ENCODE measurements at places on chromosomes 4 and X.

DNA sequence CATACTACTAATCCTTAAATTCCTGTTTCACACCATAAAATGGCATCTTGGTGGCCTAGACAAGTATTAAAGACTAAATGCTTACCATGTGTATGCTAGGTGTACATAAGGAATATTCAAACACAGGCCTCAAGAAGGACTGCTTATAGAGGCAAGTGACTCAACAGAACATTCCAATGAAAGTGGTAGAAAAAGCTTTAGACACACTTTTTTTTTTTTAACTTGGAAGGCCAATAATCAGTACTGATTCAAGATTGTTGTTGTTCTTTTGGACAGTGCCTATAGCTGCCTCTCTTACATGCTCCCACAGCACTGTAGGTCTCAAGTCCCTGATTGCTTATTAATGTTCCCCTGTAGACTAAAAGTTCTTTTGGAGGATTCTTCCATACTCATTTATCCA lies 77.6 kb downstream of the FBXL5 start:
- DNase-seq, result no peak

DNA sequence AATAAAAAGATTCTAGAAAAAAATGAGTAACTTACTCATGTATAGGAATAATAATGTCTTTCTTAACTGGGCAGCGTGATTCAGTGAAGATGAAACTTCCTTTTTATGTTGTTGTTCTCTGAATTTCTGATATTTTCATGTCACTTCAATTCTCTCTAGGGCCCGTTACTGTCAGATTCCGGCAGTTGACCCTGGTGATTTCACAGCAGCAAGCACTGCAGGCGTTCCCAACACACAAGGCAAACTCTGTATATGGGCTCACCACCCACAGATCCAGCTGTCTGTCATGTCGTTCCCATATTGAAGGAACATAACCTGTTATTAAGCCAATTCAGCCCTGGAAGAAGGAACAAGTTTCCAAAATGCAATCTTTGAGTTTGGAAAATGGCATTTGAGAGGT lies 288.3 kb upstream of the GALNTL6 start:
- DNase-seq, result no peak

- no peak for DNase-seq
Measured at GRCh38 chr4:26162101-26162500, 158.7 kb upstream of the RBPJ start.

- no peak for DNase-seq
Measured at GRCh38 chr4:159504684-159505083, 401.8 kb downstream of the RAPGEF2 start.

DNA sequence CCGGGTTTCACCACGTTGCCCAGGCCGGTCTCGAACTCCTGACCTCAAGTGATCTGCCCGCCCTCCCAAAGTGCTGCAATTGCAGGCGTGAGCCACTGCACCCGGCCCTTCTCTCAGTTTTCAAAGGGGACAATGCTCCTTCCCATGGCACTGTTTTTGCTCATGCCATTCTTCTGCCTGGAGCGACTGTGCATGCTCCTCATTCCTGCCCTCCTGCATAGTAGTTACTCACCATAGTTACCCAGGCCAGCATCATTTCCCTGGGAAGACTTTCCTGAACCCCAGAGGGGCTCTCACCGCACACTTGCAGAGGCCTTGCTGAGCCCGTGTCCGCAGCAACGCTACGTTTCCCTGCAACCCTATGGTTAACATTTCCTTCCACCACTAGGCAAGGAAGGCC lies 3.3 kb upstream of the CXCL9 start:
- no peak for DNase-seq

GRCh38 chr4:24000470-24000831 lies 110.6 kb upstream of the PPARGC1A start:
- DNase-seq, result no peak

DNA sequence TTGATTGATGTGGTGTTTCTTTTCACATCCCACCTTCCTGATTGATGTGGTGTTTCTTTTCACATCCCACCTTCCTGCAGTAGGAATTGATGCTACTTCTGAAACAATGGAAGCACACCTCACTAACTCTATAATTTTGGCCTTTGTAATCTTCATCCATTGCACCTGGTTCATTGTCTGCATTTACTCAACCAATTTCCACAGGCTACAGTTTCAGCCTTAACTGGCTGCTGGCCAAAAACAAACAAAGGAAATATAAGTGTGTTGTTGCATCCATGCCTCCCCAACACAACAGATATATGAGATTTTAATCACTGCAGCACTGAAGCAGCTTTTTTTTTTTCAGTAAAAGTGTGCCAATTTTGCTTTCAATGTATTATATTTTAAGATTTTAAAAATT lies 867.6 kb upstream of the PCDH7 start:
- peak; percentile 63 for DNase-seq

- no peak for DNase-seq
Measured at GRCh38 chr4:89301902-89302301, 5.7 kb downstream of the GPRIN3 start.

DNA sequence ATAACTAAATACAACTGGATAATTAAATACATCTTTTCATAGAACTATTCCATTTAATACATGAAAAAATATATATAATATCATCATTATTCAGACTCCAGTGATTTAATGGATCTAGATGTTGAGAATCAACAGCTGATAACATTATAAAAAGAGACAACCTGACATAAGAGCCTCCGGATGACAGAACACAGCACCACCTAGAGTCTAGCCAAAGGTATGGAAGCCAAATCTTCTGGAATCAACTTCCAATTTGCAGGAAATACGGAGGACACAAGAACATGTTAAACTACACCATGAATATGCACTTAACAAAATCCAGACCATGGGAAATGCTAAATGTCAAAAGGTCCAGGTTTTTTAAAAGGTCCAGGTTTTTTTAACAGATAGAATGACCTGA lies 55.0 kb downstream of the LRBA start:
- peak; percentile 21 for DNase-seq

GRCh38 chr4:174317531-174317930 lies 33.8 kb downstream of the CEP44 start:
- DNase-seq, result peak; percentile 57

DNA sequence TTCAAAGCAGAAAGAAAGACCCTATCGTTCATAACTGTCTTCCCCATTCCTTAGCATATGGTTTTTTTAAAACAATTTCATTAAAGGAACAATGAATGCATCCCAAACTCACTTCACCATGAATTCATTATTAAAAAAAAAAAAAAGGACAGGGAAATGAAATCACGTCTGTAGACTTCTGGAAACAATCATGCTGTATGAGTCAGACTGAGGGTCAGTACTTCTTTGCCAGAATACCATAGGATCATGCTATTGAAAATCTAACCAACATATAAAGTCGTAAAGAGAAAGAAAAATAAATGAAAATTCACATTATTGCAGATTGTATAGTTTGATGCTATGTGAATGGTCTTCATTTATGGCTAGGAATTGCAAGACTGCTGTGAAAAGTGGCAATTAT lies 144.4 kb downstream of the PCDH18 start:
- no peak for DNase-seq

GRCh38 chr4:113349430-113349829 lies 300.0 kb downstream of the ANK2 start:
- DNase-seq, result no peak

- no peak for DNase-seq
Measured at GRCh38 chr4:138992676-138993075, 22.9 kb upstream of the NOCT start.

DNA sequence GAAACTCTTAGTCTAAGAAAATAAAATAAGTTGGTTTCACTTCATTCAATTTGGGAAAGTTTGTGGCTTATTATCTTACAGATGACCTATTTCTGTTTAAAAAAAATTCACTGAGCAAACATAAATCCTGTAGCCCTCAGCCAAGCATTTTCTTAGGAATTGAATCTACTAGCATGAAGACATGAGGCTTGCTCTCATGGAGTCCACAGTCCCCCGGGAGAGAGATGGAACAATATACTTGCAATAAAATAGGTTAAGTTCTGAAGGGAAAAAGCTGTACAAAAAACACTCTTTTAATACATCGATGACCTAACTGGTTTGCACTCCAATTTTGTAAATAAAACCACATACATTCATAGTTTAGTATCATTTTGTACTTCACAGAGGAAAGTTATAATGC lies 642.6 kb upstream of the FAM241A start:
- no peak for DNase-seq

DNA sequence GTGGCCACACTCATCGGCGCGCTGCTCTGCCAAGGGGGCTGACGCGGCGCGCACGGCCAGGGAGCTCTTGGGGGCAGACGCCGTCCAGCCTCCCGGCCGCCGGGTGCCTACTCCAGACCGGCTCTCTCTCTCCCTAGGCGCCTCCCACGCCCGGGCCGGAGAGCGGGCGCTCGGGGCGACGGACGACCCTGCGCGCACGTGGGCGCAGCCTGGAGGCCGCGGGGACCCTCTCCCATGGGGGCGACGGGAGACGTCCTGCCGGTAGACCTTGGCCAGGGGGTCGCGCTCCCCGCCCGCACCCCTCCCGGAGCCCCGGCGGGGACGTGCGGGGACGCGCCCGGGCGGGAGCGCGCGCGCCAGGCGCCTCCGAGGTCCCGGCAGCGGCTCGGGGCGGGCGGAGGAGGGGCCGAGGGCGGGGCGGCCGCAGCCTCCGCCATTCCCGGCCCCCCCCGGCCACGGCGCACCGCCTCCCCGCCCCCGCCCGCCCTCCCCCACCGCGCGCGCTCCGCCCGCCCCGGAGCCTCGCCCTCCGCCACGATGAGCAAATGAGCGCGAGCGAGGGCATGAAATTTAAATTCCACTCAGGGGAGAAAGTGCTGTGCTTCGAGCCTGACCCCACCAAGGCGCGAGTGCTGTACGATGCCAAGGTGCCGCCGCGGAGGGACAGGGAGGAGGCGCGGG lies at the start of gene MSL3:
TSS of gene MSL3 (plus strand) at position 519 of the 681 bp plus-strand sequence. CDS start at position 546, 27 bp downstream.
- DNase-seq, result peak; percentile 17

DNA sequence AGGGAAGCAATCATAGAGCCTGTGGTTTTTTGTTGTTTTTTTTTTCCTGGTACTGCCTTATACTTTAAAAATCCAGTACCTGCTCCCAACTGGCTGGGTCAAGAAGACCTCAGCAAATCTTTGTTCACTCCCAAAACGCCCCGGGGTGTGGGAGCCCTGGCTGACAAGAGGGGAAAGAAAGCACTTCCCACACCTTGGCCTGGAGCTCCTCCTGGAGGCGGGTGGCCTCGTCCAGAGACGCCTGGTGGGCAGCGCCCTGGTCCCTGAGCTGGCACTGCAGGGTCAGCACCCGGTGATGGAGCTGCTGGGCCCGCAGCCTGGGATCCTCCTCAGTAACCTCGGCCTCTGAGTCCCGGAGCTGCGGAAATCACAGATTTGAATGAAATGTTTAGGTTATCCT lies 38.2 kb downstream of the C4orf50 start:
- DNase-seq, result peak; percentile 39

DNA sequence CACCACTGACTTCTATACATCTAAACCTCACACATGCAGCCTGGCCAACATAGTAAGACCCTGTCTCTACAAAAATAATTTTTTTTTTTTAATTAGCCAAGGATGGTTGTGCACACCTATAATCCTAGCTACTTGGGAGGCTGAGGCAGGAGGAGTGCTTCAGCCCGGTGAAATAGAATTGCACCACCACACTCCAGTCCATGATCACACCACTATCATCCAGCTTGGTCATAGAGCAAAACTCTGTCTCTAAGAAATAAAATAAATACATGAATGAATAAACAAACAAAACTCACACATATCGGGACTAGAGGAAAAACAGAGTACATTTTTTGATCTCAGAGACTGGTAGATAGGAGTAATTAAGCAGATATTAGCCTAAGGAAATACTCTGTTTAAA lies 66.6 kb upstream of the PDE5A start:
- DNase-seq, result no peak

DNA sequence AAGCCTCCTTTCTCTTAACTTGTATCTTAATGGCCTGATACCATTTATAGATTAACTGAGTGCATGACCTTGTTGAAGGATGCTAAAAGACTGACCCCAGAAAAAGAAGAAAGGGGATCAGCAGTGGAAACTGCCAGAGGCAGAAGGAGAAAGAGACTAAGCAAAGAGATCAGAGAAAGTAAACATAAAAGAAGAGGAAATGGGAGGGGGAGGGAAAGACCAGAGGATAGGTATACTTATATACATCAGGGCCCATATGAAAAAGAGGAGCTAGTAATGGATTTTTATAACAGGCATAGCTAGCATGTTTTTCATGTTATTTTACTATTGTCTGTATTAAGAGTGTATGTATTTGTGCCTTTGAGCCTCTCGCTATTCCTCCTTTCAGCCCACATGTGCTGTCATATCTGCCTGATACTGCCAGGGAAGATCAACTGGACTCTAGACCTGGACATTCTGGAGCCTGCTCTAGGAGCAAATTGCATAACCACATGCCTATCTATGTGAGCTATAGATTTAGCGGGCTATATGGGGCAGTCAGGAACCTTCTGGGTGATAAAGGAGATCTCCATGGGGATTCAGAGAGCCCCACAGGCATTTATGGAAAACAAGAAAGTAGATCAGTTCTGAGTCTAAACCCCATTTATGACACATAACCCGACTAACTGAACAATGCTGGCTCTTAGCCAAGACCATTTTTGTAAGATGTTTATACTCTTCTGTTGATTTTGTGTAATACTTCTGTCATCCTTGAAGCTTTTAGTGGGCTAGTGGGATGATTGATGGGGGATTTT lies 13.4 kb upstream of the SNX12 start:
- DNase-seq, result no peak

DNA sequence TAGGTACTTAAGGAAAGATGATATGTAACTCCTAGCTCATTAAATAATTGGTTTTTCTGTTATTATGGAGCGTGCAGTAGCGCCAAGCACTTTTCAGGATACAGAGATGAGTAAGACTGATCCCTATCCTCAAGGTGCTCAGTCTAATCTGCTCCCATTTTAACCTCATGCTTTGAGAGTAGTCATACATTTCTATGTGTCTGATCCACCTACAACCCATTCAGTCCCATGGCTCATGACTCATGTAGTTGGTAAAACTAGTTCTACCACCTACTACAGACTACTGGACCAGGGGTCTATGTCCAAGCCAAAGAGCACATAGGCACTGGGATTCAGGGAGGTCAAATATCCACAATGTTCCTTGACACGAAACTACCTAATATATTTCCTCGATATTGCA lies 60.8 kb downstream of the TMEM154 start:
- no peak for DNase-seq

- DNase-seq, result peak; percentile 72
Measured at GRCh38 chr4:76897536-76898384, at the start of gene SOWAHB. Gene SOWAHB (minus strand): TSS chr4:76898144. CDS start chr4:76897849, 295 bp downstream.

GRCh38 chr4:121721700-121722099 lies 24.9 kb upstream of the ANXA5 start:
- DNase-seq, result no peak

- DNase-seq, result no peak
Measured at GRCh38 chrX:66163849-66164411, at the start of gene HEPH. Gene HEPH (plus strand): TSS chrX:66164247. CDS start chrX:66170571, 6,324 bp downstream.

DNA sequence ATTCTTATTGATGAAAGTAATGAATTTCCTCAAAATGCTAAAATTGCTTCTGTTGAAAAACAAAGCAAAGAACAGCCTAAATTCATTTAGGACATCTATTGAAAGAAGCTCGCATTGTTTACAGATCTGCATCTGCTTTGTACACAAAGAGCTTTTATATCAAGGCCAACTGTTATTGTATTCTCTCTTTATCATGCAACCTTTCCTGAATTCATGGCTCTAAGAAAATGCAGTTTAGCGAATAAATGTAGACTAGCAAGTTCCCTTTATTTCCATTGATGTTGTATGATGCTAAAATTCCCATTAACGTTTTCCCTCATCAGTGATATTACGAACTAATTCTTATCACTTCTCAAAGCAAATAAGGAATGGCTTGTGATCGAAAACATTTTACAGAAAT lies 446.3 kb downstream of the MID1IP1 start:
- no peak for DNase-seq

All from NCI-H2029 (cell line).